Trophoblast cell (in vitro differentiated cells and primary cell): ENCODE measurements at places on chromosomes 2 and 18.
A peak's percentile ranks its signal among the peaks of the same experiment; 100 is the strongest.

DNA sequence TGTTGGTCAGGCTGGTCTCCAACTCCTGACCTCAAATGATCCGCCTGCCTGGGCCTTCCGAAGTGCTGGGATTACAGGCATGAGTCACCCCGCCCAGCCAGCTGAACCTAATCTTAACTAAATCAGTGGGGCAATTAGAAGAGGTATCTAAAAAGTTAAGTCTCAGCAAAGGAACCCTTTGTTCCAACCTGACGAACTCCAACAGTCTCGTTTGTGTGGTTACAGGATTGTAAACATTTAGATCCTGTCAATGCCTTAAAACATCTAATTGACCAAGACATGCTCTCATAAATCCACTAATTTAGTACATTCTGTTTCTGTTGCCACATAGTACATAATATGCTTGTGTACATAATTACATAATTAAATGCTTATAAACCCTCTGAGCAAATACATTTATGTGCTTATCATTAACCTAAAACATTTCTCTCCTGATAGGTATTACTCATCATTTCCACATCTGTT lies 31.1 kb upstream of the STK39 start:
- peak; percentile 72 for DNase-seq

- DNase-seq: no peak
Observed at GRCh38 chr2:145622285-145622684, 1102.4 kb upstream of the ZEB2 start.

DNA sequence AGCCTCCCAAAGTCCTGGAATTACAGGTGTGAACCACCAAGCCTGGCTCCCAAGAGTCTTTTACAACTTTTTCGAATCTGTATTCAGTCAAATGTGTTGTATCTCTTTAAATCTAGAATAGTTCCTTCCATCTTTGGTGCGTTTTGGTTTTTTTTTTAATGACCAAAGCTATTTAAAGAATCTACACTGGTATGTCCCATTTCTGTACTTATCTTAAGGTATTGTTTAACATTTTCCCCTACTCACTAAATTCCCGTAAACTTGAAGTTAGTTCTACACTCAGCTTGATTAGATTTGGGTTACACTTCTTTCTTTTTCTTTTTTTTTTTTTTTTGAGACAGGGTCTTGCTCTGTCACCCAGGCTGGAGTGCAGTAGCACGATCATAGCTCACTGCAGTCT lies 63.8 kb downstream of the TMEM237 start:
- DNase-seq: no peak

- DNase-seq: no peak
Observed at GRCh38 chr18:61803393-61803792, 89.4 kb downstream of the RNF152 start.

DNA sequence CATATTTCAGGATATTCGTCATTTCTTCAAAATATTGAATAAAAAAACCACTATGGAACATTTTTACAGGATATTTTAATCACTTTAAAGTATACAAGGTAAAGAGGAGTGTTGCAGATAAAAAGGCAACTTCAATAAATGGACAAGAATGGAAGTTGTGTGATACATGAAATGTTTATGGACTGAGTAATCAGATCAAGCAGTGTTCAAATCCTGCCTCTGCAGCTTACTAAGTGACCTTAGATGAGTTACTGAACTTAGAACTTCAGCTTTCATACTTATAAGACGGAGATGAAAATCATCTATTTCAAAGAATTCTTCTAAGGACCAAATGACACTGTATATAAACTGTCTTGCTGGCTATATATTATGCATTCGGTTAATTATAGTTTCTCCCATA lies 87.2 kb downstream of the LNPK start:
- no peak for DNase-seq

DNA sequence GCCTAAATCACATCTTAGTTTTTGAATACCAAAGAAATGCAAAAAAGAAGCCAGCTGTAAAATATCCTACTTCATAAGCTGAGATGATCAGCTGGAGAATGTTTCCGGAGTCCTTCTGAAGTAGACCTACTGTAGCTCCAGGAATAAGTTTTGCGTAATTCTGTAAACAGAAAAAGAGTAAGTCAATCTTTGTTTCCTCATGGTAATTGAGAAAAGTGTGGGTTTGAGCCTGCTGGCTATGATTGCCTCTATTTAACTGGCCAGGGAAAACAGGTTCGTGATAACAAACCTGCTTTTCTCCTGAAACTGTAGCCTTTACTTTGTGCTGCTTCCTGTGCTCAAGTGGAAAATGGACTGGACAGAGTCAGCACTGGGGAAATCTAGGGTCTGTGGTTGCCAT lies 58.2 kb downstream of the ITGB6 start:
- DNase-seq: peak; percentile 28

GRCh38 chr2:195473862-195474261 lies 183.2 kb upstream of the SLC39A10 start:
- no peak for DNase-seq

DNA sequence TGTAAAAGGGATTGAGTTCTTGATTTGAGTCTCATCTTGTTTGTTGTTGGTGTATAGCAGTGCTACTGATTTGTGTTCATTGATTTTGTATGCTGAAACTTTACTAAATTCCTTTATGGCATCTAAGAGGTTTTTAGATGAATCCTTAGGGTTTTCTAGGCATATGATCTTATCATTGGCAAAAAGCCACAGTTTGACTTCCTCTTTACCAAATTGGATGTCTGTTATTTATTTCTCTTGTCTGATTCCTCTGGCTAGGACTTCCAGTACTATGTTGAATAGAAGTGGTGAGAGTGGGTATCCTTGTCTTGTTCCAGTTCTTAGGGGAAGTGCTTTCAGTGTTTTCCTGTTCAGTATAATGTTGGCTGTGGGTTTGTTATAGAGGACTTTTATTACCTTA lies 4.8 kb downstream of the ANKAR start:
- no peak for DNase-seq

- no peak for DNase-seq
Observed at GRCh38 chr2:217254111-217254510, 394.2 kb upstream of the TNP1 start.

GRCh38 chr2:42893047-42893758 lies 100.8 kb upstream of the HAAO start:
- peak; percentile 30 for DNase-seq

DNA sequence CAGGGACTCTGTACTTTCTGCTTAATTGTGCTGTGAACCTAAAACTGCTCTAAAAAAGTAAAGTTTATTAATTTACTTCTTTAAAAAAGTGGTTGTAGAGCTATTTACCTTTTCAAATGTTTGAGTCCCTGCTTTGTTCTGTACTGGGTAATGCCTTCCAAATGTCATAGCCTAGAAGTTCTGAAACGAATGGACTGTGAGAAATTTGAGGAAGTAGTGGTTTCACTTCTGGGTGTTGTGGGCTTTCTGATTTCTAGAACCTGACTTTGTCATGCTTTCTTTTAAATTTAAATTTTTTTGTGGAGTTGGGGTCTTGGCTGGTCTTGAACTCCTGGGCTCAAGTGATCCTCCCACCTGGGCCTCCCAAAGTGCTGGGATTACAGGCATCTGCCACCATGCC lies 44.6 kb downstream of the SMAD4 start:
- DNase-seq: no peak

DNA sequence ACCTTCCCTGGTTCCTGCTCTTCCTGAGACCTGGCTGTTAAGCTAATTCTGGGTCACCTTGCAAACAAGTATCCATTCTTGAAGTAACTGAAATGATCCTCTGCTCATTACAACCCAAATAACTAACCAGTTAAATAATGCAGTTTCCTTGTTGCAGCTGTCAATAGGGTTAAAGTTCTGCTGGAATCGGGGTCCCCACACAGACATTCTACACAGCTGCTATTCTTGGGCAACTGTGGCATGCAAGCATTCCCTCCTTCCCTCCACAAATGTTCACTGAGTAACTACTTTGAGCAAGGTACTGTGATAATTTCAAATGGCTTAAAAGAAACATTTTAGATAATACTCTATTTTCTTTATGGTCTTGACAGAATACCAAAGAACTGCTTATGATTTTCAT lies 17.1 kb downstream of the RBKS start:
- DNase-seq: no peak

GRCh38 chr2:106160786-106161261 lies 33.3 kb downstream of the UXS1 start:
- no peak for DNase-seq

DNA sequence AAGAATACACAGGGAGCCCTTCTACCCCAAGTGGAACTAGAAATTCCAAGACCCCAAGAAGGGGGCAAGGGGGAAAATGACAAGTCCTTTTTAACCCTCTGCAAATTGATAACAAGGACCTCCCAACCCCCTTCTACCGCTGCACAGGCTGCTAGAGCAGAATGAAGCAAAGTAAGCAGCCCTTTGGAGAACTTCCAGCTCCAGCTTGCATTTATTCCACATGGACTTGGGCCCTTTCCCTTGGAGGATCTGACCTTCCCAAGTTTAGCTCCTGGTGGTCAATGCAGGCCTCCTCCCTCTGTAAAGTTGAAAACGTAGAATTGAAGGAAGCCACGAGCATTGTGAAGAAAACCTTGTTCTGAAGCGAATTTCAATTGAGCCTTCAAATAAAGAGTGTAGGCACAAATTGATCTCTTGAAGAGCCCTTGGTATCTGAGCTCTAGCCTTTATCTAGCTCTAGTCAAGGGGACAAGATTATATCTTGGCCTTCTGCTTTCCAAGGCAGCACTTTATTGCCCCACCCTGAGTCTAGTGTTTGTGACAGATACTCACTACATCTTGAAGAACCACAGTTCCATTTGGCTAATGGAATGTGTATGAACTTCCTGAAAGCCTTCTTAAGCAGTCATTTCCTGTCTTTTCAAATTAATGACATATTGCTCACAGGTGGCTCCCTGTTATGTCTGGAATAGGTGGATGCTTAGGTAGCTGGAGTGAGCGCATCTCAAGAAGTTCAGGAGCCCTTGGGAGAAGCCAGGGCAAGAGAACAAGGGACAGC lies 37.2 kb downstream of the SLC14A2 start:
- no peak for DNase-seq

GRCh38 chr2:230751062-230751461 lies 38.4 kb downstream of the CAB39 start:
- peak; percentile 19 for DNase-seq

GRCh38 chr18:62435435-62436031 lies 87.3 kb upstream of the ZCCHC2 start:
- no peak for DNase-seq

DNA sequence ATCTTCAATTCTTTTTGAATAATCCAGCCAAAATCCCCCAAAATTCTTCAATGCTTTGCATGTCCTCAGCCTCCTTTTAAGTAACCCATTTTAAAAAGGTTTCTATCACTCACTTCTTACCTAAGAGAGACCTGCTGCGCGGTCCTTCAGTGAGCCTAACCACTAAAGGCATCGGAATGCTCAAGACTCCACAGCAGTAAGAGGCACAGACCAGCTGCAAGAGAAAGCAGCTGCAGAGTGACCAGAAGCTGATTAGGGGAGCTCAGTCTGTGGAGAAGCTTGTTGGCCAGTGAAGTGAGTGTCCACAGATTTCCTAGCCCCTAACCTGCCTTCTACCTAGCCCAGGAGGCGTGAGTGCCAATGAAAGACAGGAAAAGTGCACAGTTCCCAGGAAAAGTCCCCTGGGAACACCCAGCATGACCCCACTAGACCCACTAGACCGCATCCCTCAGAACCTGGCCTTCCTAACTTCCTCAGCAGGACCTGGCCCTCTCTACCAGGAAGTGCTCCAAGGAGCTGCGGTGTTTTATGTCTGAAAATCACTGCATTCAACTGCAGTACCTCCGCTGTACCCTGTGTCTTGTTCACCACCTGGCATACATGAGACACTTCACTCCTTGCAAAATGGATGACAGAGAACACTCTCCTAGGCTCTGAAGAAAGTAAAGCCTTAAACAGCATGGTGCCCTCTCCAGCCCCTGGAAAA lies 10.1 kb downstream of the MBOAT2 start:
- peak; percentile 7 for DNase-seq

DNA sequence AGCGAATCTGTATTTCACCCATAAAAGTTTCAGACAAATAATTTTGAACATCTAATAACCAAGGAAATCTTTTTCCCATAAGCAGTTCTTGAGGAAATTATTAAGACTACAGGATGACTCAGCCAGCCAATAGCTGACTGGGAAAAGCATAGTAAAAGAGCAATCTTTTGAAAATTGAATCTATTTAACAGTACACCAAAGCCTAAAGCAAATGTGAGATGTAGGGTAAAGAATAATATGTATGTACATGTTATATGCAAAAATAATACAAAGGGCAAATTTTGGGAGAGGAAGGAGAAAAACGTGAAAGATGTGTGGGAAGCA lies 12.6 kb upstream of the KDSR start:
- DNase-seq: no peak

- no peak for DNase-seq
Observed at GRCh38 chr2:33104726-33105125, 158.0 kb downstream of the LTBP1 start.

GRCh38 chr2:231332388-231332787 lies 63.1 kb upstream of the B3GNT7 start:
- DNase-seq: no peak

DNA sequence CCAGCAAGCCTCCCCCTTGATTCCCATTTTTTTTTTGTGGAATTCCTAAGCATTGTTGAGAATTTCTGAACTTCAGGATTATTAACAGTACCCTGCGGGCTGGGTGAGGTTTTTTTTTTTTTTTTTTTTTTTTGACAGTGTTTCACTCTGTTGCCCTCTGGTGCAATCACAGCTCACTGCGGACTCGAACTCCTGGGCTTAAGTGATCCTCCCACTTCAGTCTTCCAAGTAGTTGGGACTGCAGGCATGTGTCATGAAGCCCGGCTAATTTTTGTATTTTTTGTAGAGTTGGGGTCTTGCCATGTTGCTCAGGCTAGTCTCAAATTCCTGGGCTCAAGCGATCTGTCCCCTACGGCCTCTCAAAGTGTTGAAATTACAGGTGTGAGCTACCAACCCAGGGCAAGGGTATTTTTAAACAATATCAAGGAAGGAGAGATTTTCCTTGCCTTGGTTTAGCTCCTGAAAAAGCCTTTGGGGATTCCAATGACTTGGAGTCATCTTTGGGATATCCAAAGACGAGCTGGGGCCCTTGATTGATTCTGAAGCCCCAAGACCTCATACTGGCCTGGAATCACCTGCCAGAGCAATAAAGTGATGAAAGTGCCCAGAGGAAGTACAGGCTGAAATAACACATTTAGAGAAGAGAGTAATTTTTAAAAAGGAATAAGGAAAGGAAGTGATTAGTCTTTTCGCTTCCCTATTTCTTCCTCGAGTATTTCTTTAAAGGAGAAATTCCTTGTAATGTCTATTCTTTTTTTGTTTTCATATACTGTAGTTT lies 240.2 kb downstream of the TGIF1 start:
- peak; percentile 9 for DNase-seq

GRCh38 chr2:241946306-241947003 lies 76.9 kb downstream of the RTP5 start:
- no peak for DNase-seq
